ENCODE measurements at places on chromosomes 7 and 10.

DNA sequence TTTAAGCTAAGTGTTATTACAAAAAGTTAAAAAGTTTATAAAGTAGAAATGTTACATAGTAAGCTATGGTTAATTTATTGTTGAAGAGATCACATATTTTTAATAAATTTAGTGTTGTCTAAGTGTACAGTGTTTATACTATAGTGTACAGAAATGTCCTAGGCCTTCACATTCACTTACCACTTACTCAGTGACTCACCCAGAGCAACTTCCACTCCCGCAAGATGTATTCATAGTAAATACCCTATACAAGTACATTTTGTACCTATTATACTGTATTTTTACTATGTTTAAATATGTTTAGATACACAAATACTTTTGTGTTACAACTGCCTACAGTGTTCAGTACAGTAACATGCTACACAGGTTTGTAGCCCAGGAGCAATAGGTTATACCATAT, 69.2 kb downstream of the DNAJC1 start:
- no peak for DNase-seq

GRCh38 chr10:97800474-97800873, 28.7 kb upstream of the SFRP5 start:
- no peak for DNase-seq

GRCh38 chr10:101295261-101295660, 58.7 kb upstream of the BTRC start:
- no peak for DNase-seq

DNA sequence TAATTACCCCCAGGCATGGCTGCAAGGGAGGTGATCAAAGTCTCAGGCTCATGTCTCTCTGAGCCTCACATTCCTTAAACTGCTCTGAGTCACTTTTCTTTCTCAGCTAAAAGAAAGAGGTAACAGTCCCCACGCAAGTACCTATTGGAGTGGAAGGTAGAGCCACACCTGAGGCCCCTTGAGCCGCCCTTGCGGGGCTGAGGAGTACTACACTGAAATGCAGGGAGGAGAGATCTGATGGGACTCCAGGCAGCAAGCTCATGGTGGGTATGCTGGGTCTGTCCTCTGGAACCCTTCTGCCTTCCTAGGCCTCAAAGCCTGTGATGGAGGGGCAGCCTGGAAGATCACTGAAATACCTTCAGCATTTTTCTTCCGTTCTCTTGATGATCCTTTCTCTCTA, 960.0 kb downstream of the DNAJB9 start:
- no peak for DNase-seq

Data from stimulated activated CD4-positive, alpha-beta T cell treated with anti-CD3 and anti-CD28 coated beads, Interleukin-15, amount 100 ng/mL, for 1 hour (primary cell).